Left cardiac atrium (tissue), 4 donors: ENCODE measurements at places on chromosomes 5 and 9. TPM values are rescaled to one million over a fixed set of nuclear protein-coding genes. Genes with fewer than 3 reads are reported as not detected.

Gene HMMR
- 0.52 TPM for total RNA-seq

- DNase-seq, result no peak
These were observed 609.6 kb upstream of the TLE4 start for GRCh38 chr9:78962156-78962555.

DNA sequence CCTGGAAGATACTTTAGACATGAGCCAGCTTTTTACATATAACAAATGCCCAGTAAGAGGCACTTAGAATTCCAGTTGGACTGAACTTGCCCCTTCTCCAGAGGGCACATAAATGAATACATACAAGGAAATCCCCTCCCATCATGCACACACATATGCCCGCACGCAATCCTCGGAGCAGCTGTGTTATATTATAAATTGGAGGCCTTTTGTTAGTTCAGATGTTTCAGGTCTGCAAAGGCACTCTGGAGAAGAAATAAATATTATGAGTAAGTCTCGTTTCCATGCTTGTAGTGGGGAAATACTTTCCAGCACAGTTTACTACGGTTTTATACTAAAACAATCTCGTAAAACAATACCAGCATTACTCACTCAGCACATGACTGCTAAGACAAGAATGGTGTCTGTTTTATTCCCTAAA, 17.6 kb upstream of the MUSK start:
- no peak for DNase-seq

GRCh38 chr5:395156-395920, 47.6 kb upstream of the EXOC3 start:
- DNase-seq, result peak; percentile 16

DNA sequence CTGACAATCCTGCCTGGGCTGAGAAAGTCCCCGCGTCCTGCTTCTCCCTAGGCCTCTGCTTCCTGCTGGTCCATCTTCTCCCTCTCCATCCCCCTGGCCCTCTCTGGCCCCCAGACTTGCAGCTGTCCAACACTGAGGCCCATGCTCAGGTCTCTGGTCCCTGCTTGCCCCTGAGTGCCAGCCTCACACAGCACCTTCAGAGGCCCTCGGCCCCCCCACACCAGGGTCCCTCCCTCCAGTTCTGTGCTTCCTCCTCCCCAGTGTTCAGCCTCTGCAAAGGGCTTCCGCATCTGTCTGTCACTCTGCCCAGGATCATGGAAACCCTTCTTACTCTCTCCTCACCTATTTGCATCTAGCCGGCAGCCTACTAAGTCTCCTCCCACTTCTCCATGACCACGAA, 62.4 kb upstream of the CTSL start:
- no peak for DNase-seq

GRCh38 chr5:133828722-133829121, 139.7 kb downstream of the C5orf15 start:
- no peak for DNase-seq

Gene GRM6
- total RNA-seq, result not detected

Gene CATSPER3
- 0.68 TPM for total RNA-seq
